Hippocampal formation (tissue), 2 donors: ENCODE measurements at places on chromosomes 16 and 17.

- DNase-seq = no peak
These were observed 21.5 kb upstream of the KRT19 start for GRCh38 chr17:41549596-41550039.

GRCh38 chr16:49050607-49051006 lies 231.0 kb downstream of the CBLN1 start:
- no peak for DNase-seq

DNA sequence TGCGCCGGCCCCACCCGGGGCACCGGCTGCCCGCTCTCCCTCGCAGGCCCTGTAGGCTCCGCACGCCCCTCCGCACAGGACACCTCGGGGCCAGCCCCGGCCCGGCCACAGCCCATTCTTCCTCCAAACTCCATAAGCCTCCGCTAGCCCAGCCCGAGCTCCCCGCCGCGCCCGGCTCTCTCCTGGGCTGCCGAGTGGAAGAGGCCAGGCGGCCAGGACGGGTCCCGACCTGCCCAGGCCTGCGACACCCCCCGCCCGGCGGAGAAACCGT lies 397 bp downstream of the NCOR1 start:
- DNase-seq = no peak

- DNase-seq = no peak
These were observed 280.2 kb downstream of the SEC14L1 start for GRCh38 chr17:77420804-77421629.

GRCh38 chr17:55772086-55772485 lies 21.2 kb downstream of the PCTP start:
- DNase-seq = no peak

GRCh38 chr17:79332011-79332554 lies 257.5 kb downstream of the ENGASE start:
- DNase-seq = no peak

DNA sequence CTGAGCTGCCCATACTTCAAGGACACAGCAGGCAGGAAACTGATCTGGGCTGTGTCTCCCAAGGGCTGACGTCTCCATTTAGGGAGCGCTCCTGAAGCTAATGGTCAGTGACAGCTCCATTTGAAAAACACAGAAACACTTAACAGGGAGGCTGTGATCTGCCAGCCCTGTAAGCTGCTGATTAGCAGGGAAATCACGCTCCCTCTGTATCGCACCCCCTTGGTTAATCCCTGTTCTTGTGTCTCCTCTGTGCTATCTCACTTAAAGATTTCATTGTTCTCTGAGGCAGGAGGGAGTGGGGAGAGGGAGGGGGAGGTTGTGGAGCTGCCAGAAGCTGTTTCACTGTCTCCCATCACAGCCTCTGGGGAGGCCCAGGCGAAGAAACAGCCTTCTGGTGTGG lies 47.4 kb upstream of the CACNG3 start:
- DNase-seq = peak; percentile 92

DNA sequence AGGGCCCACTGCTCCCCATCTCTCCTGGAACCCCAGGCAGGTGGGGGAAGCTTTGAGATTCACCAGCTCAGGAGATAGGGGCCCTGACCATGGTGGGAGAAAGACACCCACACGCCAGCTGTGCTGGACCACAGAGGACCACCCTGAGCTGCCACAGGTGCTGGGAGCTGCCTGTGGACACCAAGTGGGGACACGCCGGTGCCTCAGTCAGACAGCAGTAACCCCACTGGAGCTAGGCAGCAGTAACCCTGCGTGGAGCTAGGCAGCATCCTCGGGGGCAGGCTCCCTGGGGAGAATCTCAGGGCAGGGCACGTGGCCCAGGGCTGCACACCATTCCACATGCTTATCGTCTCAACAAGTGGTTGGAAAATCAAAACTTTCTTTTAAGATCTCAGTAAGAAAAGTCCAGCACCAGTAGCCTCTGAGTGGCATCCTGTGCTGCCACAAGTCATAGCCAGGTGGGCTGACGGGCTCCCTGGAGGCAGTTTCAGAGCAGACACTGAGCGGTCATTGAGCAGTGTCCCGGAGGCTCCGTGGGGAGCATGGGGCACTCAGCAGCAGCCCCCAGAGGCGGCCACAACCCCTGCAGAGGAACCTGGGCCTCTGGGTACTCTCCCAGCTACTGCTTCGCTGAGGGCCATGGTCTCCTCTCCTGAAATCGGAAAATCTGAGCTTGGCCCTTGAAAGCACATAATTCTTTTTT lies 8.0 kb upstream of the HEXD start:
- DNase-seq = no peak

GRCh38 chr16:25855818-25856217 lies 164.1 kb downstream of the HS3ST4 start:
- DNase-seq = no peak

DNA sequence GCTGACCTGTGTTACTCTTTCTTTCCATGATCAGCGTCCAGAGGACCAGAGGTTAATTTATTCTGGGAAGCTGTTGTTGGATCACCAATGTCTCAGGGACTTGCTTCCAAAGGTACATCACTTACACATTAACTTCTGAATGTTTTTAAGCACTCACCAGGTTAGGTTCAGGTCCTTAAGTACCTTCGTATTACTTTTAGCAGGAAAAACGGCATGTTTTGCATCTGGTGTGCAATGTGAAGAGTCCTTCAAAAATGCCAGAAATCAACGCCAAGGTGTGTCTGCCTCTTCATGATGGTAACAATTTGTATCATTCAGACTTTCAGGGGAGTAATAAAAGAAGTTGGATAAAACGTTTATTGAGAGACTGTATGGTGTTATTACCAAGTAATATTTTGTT lies 3.3 kb downstream of the HERPUD1 start:
- no peak for DNase-seq

DNA sequence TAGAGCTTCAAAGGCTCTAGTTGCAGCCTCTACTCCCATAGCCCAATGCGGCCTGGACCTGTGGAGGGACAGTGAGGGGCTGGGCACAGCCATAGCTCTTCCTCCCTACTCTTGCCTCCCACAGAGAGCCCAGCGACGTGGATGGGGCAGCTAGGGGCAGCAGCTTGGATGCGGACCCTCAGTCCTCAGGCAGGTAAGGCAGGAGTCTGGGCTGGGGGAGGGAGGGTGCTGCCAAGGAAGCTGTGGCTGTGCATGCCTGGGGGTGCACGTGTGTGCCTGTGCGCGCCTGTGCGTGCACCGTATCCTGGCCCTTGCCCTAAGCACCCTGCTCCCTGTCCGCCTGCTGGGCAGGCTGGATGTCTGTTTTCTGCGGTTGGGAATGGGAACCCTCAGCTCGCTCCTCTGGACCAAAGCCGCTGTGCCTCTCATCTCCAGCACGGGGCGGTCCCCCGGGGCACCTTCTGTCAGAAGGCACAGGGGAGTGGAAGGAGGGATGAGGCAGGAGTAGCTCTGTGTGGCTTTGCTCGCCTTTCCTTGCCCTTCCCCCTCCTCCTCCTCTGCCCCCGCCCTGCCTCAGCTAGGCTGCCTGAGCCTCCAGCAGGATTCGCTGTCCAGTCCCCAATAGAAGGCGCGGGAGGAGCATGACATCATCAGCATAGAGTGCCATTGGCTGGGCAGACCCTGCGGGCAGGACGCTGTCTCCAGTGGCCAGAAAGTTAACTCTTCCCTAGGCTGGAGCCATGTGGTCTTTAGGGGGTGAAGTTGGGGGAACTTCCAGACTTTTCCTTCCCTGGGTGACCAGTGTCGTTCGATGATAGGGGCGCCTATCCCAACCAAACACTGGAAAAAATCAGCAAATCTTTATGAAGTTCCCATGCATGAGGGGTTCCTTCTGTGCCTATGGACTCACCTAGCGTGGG lies 797 bp downstream of the PRCD start:
- peak; percentile 95 for DNase-seq

GRCh38 chr17:41167561-41167960 lies 460 bp downstream of the KRTAP4-3 start:
- no peak for DNase-seq

- no peak for DNase-seq
These were observed 236.4 kb upstream of the AXIN2 start for GRCh38 chr17:65797809-65798208.

DNA sequence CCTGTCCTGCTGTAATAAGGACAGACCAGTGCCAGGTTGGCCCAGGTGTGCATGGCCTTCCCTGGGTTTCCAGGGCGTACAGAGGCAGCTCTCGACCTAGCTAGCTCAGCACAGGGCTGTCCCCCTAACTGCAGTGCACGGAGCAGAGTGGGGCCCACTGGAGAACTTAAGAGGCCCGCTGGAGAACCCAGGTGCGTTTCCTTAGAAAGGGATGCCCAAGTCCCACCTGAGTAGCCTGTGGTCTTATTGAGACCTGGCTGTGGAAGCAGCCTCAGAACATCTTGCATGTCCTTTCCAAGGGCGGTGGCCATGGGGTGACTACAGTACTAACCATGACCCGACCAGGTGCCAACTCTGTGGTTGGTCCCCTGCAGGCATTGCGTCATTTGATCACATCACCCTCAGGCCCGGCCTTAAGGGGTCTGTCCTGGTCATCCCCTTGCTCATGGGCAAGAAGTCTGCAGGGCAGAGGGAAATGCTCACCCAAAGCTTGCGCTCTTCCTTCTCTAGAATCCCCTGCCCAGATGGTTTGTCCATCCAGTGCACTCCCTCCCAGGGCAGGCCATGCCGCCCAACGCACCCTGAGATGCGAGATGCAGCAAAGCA lies 3.3 kb upstream of the CCNF start:
- no peak for DNase-seq

DNA sequence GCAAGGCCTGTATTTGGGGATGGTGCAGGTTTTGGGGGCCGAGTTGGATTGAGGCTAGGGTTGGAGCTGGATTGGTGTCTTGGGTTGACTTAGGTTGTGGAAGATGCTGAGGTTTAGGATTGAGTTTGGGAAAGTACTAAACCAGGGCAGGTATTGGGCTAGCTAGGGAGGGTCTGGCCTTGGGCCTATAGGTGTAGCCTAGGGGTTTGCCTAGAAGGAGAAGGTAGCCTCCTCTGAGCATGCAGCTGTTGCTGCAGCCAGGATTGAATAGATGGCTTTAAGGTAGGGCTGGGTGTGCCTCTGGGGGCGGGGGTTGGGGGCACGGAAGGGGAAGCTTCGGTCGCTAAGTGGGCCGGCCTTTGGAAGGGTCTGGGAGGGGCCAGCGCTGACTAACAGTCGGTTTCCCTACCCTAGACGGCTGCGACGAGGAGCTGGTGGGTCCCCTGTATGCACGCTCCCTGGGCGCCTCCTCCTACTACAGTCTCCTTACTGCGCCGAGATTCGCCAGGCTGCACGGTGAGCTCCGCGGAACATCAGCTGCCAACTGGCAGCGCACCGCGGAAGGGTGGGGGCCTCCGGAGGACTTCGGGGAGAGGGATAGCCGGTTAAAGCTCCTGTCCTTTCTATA lies 1.2 kb downstream of the CNTNAP1 start:
- peak; percentile 27 for DNase-seq

DNA sequence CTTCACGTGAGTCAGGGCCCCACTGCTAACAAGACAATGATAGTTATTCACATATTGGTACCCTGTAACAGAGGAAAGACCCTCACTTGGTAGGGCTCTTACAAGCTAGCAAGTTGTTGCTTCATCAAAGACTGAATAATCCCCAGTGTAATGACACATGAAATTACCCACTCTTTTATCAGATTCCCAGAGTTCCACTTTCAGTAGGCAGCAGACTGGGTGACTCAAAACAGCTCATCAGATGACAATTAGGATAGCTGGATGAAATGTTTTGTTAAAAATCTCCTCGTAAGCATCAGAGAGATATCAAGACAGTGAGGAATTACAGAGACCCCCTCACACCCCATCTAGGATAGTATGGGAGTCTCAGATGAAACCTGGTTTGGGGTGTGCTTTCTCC lies 6.8 kb upstream of the OR1E2 start:
- DNase-seq = no peak

GRCh38 chr17:61928101-61928436 lies 287 bp upstream of the INTS2 start:
- DNase-seq = no peak

GRCh38 chr16:88687254-88687576 lies 908 bp upstream of the SNAI3 start:
- DNase-seq = no peak

DNA sequence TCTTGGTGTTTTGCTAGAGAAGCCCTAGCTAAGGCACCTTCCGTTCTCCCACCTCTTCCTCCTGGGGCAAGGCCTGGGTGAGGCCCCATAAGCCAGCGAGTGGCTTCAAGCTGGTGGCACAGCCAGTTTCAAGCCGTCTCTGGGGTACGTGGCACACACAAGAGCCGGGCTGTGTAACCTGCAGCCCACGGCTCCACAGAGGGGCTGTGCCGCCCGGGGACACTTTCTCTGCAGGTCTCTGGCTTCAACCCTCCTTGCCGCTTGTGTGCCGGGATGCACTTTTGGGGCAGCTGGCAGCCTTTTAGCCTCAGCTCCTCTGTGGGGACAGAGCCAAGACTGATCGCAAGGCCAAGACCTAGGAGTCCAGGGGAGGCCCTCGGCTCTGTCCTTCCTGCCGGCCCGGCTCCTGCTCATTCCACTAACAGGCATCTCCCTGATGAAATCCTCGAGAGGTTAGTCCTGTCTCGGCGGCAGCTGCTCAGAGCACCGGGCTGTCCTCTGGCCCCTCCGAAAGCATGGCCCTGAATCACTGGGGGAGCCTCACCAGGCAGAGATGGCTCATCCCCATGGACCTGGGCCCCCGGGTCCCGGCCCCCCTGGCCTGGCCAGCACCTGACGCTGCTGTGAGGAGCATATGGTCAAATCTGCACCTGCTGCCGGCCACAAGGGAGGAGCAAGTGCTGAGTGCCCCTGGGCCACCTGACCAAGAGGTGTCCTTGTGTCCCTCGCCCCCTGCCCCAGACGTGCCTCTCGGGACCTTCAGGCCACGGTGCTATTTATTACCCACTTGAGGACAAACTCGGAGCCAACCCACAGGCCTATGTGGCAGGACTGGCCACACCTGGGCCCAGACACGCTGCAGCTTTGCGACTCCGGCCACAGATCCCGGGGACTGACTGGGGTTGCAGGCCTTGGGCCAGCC lies 98.5 kb downstream of the METRNL start:
- DNase-seq = no peak

GRCh38 chr16:20347666-20348364 lies 4.7 kb downstream of the UMOD start:
- DNase-seq = no peak

- DNase-seq = no peak
These were observed 28.5 kb downstream of the NSMCE1 start for GRCh38 chr16:27239906-27240655.

GRCh38 chr16:24775455-24775854 lies 46.0 kb downstream of the TNRC6A start:
- no peak for DNase-seq

DNA sequence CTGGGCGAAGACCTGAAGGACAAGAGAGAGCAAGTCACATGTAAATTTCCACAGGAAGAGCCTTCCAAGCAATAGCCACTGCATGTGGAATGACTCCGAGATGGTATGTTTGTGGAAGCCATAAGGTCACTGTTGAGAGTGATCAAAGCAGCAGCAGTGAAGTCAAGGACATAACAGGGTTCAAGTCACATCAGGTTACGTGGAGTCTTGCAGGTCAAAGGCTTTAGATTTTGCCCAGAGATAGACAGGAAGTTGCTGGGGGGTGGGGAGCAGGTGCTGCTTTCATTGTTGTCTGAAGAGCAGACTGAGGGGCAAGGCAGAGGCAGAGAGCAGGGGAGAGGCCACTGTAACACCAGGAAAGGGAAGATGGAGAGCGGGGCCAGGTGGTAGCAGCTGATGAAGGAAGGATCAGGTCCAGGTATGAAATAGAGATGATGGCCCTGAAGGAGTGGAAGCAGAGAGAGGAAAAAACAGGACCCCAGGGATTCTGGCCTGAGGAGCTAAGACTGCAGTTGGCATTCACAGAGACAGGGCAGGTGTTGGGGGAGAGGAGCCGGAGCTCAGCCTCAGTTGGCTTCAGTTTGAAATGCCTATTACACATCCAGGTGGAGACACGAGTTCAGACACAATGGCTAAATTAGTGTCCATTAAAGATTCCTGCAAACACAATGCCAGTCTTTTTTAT lies 129.3 kb upstream of the AXIN2 start:
- no peak for DNase-seq
